ENCODE measurements at places on chromosomes 11 and 22.

GRCh38 chr11:82405421-82405820 lies 328.2 kb downstream of the FAM181B start:
- no peak for DNase-seq

GRCh38 chr11:90747057-90747456 lies 524.2 kb upstream of the CHORDC1 start:
- peak; percentile 9 for DNase-seq

- DNase-seq: no peak
Measured at GRCh38 chr22:19070397-19071169, 51.6 kb downstream of the DGCR2 start.

- DNase-seq: no peak
Measured at GRCh38 chr11:12269446-12270214, 107.7 kb upstream of the PARVA start.

DNA sequence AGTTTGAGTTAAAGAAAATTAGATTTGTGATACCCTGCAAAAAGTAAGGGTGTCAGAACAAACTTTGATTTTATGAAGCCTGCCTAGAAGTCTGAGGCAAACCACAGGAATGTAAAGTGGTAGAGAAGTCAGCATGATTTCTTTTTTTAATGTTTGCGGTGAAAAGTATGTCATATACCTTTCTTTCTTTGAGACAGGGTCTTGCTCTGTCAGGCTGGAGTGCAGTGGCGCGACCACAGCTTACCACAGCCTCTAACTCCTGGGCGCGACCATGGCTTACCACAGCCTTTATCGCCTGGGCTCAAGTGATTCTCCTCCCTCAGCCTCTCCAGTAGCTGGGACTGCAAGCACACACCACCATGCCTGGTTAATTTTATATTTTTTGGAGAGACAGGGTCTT lies 4.7 kb downstream of the API5 start:
- peak; percentile 29 for DNase-seq

DNA sequence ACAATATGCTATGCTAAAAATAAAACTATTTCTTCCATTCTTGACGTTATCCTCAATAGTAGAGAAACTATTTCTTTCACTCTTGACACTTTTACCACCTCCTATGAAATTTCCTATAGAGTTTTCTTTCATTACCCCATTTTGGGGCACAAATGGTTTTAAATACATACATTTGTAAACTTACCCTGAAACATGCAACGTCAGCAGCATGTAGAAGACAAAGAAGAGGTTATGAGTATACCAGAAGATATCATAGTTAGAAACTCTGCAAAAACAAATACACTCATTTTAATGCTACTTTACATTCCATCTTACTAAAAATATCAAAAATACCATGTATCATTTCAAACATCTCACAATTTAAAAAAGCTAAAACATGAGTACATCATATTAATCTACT lies 69.5 kb downstream of the NOX4 start:
- DNase-seq: no peak

DNA sequence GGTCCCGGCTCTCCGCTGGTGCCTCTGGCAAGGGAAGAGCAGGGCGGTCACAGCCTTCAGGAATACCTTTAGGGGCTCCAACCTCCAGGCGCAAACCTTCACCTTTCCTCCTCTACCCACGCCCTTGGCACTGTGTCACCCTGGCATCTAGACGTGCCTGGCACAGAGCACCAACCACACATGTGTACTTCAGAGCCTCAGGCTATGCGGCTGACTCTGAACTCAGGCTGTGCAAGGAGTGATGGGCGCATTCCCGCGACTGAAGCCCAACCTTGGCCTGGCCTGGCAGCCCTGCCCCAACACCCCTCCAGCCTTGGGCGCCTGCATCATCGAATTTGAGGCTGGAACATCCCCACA lies 11.4 kb downstream of the SCARF2 start:
- DNase-seq: no peak

All from kidney epithelial cell (primary cell).